ENCODE measurements at places on chromosomes 11 and 22.

- no peak for DNase-seq
Observed at GRCh38 chr22:47247579-47248240, 485.3 kb downstream of the TBC1D22A start.

GRCh38 chr22:49798486-49799151 lies 29.1 kb downstream of the BRD1 start:
- no peak for DNase-seq

- DNase-seq: peak; percentile 86
Observed at GRCh38 chr11:131246663-131247062, 123.8 kb upstream of the NTM start.

- no peak for DNase-seq
Observed at GRCh38 chr22:27982630-27983180, 63.6 kb upstream of the PITPNB start.

GRCh38 chr11:118608360-118609227 lies 1.2 kb downstream of the PHLDB1 start:
- peak; percentile 76 for DNase-seq

GRCh38 chr11:84130646-84131427 lies 844.7 kb upstream of the CCDC90B start:
- DNase-seq: no peak

DNA sequence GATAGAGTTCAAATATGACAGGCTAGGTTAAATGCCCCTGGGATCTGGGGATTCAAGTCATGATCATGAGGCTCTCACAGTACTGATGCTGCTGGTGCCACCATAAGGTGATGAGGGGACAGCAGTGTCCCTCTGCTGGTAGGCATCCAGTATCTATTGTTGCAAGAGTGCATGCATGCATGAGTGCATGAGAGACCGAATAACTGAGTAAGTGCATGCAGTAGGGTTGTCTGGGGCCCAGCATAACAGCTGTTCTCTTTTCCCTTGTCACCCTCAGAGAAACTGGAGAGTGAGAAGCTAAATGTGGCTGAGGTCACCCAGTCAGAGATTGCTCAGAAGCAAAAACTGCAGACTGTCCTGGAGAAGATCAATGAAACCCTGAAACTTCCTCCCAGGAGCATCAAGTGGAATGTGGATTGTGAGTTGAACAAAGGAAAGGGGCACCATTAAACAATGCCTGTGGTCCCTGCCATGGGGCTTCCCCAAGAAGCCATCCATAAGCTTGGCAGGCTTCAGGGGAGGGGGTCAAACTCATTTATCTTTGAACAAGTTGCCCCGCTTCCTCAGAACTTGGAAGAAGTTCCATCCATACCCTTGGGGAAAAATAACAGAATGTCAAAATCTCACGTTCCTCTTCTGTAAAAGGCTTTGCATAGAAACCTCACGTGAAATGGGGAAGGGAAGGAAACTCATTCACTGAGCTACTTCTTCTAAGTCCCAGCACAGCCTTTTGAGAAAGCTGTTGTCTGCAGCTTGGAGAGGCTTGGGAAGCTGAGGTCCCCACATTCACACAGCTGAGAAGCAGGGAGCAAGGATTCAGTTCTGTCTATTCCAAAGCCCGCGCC lies 119.0 kb downstream of the PARVA start:
- DNase-seq: peak; percentile 32

GRCh38 chr11:112655371-112655770 lies 305.8 kb upstream of the NCAM1 start:
- DNase-seq: peak; percentile 81

DNA sequence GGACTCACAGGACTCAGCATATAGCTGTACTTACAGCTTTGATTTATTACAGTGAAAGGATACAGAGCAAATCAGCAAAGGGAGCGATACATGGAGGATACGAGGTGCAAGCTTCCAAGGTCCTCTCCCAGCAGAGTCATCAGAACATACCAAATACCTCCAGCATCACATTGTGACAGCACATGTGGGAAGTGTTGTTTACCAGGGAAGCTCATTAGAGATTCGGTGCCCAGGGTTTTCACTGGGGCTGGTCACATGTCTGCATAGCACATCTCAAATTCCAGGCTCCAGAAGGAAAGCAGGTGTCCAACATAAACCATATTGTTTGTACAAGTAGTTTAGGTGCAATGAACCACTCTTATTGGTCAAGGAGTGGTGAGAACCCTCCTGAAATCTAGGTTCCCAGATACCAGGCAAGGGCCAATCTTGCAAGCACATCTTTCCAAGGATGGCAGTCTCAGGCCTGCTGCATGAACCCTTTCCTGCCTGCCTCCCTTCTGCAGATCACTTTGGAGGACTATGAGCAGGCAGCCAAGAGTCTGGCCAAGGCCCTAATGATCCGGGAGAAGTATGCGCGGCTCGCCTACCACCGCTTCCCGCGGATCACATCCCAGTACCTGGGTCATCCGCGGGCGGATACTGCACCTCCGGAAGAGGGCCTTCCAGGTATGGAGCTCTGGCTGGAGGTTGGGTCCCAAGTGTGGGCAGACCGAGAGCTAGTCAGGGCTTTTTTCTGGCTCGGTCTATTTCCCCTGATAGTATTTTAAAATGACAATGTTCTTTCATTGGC lies 26.7 kb downstream of the AMPD3 start:
- no peak for DNase-seq

- peak; percentile 58 for DNase-seq
Observed at GRCh38 chr22:41367680-41368542, 13.8 kb upstream of the TEF start.

DNA sequence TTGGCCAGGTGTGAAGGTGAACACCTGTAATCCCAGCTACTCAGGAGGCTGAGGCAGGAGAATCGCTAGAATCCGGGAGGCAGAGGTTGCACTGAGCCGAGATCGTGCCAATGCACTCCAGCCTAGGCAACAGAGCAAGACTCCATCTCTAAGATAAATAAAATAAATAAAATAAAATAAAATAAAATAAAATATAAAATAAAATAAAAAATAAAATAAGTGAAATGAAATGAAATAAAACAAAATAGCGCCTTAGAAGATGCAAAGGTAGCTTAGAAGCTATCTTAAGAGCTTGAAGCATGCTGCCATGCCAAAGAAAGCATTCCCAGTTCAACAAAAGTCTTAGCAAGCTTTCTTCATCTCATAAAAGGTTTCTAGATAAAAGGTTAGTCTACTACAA lies 6.9 kb upstream of the APOBEC3C start:
- no peak for DNase-seq

- DNase-seq: peak; percentile 24
Observed at GRCh38 chr11:118791961-118792569, 1.1 kb upstream of the DDX6 start.

GRCh38 chr22:31901388-31902137 lies 42.8 kb upstream of the YWHAH start:
- DNase-seq: no peak

DNA sequence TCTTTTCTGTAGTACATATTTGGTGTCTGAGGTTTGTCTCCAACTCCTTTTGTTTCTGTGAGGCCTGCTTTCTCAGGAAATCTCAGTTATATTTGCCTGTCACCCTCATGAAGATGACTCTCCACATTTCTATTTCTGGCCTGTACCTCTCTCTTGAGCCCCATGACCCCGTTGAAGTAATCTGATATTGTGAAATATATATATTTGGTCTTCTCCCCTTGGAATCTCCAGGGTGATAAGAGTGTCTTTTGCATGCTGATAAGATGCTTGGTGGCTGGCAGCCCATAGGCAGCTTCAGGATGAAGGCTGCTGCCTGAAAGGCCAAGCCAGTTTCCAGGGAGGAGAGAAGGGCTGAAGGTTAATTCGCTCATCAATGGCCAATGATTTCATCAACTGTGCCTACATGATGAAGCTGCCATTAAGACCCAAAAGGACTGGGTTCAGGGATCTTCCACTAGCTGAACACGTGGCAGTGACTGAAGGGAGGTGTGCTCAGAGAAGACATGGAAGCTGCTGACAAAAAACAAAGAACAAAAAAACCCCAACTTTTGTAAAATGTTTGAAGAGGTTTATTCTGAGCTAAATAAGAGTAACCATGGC lies 67.4 kb downstream of the MICAL2 start:
- no peak for DNase-seq

- DNase-seq: no peak
Observed at GRCh38 chr11:46491661-46492330, 100.2 kb upstream of the CHRM4 start.

DNA sequence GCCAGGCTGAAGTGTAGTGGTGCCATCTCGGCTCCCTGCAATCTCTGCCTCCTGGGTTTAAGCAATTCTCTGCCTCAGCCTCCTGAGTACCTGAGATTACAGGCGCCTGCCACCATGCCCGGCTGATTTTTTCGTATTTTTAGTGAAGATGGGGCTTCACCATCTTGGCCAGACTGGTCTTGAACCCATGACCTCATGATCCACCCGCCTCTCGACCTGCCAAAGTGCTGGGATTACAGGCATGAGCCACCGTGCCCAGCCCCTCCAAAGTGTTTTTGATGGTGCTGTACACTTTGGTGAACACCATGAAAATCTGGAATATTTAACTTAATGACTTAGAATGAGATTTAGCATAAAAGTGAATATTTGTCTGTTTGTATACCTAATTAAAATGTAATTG lies 5.6 kb downstream of the LUZP2 start:
- no peak for DNase-seq
